ENCODE measurements at places on chromosomes 6 and 20.
A peak's percentile ranks its signal among the peaks of the same experiment; 100 is the strongest.

DNA sequence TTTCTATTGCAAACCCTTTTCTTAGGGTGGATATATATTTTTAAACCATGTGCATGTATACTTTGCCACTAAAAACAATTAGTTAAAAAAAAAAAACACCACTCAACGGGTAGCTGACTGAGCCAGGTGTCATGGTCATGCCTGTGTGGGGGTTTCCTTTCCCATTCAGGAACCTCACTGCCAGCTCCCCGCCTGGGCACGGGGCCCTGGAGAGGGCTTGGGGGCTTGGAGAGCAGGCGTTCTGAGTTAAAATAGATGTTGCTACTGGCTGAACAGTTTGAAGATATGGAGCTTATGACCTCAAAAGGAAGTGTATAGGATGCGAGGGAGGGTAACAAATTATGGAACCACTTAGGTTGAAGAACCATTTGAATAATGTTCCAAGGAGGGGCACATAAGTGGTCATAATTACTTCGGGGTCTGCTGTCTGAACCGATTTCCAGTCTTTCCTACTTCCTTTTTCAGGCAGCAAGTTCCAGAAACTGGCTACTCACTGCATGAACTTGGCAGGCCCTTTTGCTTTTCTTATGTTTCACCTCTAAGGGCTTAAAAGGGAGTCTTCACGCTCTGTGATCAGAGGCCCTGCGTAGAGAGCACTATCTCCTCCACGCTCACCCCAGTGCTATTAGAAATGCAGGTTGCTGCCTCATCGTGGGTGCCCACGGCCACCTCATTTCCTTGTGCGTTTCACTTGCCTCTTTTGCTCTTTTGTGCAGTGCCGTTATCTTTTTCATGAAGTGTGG is 9.9 kb downstream of the STX16 start:
- no peak for DNase-seq

DNA sequence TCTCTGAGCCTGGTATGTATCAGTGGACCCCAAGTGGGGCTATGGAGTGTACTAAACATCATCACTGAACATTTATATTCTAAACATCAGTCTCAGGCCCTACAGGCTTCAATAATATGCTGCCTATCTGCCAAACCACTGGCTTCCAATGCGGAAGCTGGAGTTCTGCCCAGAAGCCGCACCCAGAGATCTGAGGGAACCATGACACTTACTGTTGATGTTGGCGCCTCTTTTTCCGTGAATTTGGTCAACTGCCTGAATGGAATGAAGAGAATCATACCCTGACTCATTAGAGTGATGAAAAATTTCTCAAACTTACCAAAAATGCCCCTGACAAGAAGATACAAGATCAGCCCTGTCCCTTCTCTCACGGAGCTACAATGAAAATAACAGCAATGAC is 66.2 kb downstream of the SLC22A23 start:
- DNase-seq = peak; percentile 96

DNA sequence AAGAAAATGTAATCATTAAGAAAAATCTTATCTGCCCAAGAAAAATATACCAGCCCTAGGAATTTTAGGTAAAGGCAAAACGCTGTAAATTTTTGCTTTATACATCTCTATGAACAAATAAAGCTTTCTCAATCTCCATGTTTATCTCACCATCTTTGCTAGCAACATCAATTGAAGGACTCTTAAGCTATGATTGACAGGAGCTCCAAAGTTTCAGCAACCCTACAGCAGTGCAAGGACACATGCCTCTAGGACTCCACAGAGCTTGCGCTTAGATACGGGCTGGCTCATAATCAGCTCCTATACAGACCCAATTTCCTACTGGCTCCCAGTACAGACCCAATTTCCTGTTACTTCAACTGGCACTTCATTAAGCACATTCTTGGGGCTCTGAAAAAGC is 4.3 kb downstream of the NANP start:
- DNase-seq = no peak

GRCh38 chr6:163916315-163917081 is 502.0 kb downstream of the QKI start:
- no peak for DNase-seq

DNA sequence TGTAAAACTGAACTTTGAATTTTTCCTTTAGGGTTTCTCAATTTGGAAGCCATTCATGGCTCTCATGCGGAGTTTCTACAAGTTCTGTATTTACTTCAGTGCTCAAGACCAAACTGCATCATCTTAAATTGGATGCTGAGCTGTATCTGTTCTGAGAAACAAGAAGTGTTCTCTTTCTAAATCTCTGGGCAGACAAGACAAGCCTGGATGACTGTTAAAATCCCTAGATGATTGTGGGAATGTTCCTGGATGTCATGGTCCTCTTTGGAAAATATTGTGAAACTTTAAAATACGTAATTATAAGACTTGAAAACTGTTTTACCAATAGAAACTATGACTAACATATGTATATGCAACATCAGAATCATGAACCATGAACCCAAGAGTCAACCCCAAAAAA is 6.2 kb upstream of the GCM1 start:
- DNase-seq = no peak

- DNase-seq = no peak
Observed at GRCh38 chr20:37540001-37540400, 12.3 kb upstream of the BLCAP start.

DNA sequence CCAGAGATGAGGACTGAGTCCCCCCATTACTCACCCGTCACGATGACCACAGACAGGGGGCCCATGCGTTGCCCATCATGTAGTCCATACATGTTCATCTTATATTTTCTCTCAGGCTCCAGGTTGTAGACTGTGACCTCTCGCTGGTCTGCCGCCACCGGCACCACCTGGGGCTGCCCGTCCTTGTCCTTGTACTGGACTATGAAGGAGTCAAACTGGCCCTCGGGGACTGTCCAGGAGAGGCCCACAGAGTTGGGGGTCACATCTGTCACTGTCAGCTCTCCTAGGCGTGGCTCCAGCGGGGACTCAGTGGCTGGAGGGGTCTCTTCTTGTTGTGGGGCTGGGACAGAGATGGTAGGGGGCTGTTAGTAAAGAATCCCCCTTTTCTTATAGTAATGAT is 35.4 kb downstream of the CYP21A2 start:
- peak; percentile 37 for DNase-seq

- DNase-seq = peak; percentile 60
Observed at GRCh38 chr6:11460001-11460668, 77.4 kb upstream of the TMEM170B start.

GRCh38 chr6:110558575-110558974 is 82.2 kb upstream of the SLC22A16 start:
- DNase-seq = no peak

DNA sequence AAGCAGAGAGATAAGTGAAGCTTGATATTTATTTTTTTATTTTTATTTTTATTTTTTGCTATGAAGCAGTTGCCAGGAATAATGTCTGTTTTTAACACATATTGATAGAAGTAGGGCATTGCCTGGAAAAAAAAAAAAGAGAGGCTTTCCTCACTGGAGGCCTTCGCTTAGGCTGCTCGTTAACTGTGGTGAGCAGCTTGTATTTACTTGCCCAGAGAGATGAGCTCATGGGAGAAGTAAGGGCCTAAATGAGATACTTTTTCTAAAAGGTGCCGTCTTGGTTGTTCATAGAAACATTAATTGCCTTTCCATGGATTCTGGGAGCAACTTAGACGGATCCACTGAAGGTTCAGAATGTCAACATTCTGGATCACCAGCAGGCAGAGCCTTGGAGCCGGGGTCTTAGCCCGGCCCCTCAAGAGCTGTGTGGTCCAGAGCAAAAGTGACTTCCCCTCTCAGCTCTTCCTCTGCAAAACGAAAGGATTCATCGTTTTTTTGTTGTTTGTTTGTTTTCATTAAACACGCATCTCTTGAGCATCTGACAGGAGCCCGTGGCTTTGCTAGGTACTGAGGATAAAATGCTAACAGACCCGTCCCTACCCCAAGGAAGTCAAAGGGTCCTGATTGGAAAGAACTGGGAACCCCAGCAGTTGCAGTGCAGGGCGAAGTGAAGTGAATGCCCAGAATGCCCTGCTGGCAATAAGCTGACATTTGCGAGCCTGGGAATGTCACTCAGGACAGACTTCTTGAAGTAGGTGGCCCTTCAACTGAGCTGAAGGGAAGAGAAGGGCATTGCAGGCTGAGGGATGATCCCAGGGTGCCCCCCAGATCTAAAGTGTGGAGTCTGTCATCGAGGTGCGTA is 138.5 kb downstream of the ZDHHC14 start:
- DNase-seq = no peak

- no peak for DNase-seq
Observed at GRCh38 chr6:4289770-4290320, 154.5 kb upstream of the ECI2 start.

GRCh38 chr6:52346503-52346902 is 15.4 kb upstream of the PAQR8 start:
- no peak for DNase-seq

DNA sequence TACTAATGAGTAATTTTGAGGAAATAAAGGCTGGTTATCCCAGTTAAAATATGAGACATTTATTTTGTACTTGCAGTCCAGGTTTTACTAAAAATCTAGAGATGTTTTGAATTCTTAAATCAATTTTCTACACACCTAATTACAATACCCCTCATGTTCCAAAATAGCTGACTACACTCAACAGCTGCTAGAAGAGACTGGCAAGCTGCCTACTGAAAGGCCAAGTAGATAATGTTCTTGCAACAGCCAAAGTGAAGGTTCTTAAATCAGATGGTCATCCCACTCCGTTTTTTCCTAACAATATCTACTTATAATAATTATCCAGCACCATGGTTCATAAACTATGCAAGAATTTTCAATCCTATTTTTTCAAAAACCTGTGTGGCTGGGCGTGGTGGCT is 69.0 kb downstream of the DTNBP1 start:
- no peak for DNase-seq

DNA sequence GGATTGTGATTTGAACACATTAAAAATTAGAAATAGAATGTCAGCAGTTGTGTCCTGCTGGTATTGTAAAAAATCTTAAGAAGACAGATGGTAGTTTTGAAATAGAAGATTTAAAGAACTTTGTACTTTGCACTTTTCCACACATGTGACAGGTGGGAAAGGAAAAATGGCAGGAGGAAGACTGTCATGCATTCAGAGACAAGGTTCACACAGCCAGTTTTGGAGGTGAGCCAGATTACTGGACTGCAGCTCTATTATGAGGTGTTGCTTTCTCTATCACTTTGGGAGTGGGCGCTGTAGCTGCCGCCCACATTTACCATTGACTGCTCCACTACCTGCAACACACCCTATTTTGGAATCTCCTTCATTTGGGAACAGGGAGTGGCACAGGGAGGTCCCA is 12.1 kb upstream of the NDUFAF4 start:
- no peak for DNase-seq

DNA sequence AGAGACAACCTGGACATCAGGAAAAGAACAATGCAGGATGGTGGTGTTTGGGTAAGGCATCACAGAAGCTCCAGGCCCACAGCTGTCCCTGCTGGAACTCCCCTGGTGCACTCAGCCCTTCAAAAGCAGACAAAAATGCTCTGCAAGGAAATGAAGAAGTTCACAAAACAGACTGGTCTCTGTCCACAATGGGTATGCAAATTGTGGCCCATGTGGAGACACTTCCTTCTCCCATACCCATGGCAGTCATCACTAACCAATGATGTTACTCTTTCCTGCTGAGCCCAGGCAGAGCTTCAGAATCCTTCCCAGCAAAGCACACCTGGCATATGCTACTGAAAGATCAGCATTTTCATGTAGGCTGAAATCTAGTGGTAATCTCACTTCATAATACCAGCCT is 42.6 kb upstream of the PXDC1 start:
- no peak for DNase-seq

GRCh38 chr20:341682-342081 is 5.2 kb upstream of the NRSN2 start:
- peak; percentile 46 for DNase-seq

DNA sequence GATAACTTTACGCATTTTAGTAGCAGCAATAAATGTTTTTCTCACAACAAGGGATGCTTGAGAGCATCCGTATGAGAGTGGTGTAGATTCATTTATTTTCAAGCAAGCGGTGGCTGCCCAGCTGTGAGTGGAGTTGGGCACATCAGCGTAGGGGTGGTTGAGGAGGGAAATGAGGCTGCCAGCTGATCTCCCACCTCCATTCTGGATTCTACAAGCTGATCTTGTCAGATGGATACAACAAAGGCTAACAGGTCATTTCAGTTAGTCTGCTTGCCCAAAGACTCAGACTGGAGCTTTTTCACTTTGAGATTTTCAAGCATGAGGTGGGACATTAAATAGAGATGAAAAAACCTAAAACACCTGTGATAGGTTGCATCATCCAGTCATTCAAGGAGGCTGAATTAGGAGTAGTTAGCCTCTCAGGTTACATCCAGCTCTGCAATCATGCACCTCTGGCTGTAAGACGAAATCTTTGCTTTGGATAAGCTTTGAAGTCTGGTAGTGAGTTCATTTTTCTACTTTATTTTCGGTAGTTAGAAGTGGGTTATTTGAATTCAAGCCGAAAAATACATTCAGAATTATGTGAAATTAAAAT is 1.9 kb upstream of the BACH2 start:
- no peak for DNase-seq

- no peak for DNase-seq
Observed at GRCh38 chr6:87756858-87757257, 54.8 kb upstream of the AKIRIN2 start.

- DNase-seq = no peak
Observed at GRCh38 chr6:169738976-169739529, 12.3 kb downstream of the DYNLT2 start.

Measured in mucosa of descending colon (tissue), 3 donors.